ENCODE measurements at places on chromosomes 3 and 15.

GRCh38 chr3:190097617-190098016 is 23.1 kb downstream of the P3H2 start:
- DNase-seq, result no peak

GRCh38 chr3:184491011-184491576 is 70.5 kb upstream of the EPHB3 start:
- no peak for DNase-seq

GRCh38 chr3:44926172-44926571 is 49.8 kb downstream of the ZDHHC3 start:
- DNase-seq, result no peak

DNA sequence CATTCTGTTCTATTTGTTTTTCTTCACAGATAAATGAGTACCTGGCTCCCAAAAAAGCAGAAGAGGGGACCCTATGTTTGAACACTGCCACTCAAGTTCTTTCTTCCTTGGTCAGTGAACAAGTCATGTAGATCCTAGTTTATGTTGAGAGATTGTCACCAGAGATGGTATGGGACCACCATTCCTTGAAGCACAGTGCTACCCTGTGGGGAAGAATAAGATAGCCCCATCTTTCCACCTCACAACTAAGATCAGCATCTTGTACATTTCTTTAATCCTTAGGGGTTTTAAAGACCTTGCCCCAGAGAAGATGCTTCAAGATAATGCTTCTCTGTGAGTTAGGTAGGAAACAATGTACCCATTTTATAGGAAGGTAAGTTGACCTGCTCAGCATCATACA is 233.5 kb upstream of the WNT5A start:
- peak; percentile 8 for DNase-seq

DNA sequence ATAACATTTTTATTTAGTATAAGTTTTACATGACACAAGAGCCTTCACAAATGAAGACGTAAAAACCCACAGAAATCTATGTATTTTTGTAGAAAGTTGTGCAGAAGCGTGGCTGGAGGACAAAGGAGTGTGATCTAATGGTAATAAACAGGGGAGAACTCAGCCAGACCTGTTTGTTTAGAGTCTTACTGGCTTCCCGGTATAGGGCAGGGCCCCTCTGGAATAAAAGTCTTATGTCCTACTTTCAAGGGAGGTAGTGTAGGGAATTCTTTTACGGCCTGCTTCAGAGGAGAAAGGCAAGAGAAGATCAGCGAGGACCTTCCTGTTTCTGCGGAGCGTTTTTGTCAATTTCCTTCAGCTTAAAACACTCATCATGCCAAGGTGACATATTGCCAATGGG is 103.6 kb downstream of the TGFBR2 start:
- DNase-seq, result no peak

- no peak for DNase-seq
Measured at GRCh38 chr15:92163641-92164040, 230.0 kb upstream of the ST8SIA2 start.

- peak; percentile 29 for DNase-seq
Measured at GRCh38 chr3:40337136-40338108, 27.9 kb downstream of the EIF1B start.

DNA sequence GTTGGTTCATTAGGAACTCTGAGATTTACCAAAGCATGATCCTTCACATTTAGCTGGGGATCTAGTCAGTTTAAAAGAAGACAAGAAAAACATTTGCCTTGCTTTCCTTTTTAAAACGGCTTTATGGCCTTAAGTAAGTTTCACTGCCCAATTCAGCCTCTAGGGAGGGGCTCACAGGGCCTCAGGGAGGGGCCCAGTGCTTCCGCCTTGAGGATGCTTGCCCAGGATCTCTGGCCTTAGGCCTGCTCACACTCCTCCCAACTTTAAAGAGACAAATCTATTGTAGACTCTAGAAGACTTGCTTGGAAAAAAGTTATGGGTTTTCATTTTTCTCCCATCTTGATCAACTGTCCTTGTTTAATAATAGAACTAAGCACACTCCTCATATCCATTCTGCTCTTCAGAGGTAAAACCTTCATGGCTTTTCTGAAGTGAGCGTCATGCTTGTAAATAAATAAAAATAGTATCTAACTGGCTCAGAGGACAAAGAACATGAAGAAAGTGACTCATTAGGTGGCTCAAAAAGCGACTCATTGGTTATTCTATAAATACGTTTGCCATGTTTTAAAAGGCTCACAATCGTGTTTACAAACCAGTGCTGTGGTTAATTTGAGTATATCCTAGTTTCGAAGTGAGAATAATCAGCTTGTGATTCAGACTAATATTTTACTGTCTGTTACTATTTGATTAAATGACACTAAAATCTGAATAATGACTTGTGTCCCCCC is 13.7 kb downstream of the PDHB start:
- DNase-seq, result no peak

- DNase-seq, result peak; percentile 38
Measured at GRCh38 chr3:119084371-119085069, 49.9 kb upstream of the IGSF11 start.

DNA sequence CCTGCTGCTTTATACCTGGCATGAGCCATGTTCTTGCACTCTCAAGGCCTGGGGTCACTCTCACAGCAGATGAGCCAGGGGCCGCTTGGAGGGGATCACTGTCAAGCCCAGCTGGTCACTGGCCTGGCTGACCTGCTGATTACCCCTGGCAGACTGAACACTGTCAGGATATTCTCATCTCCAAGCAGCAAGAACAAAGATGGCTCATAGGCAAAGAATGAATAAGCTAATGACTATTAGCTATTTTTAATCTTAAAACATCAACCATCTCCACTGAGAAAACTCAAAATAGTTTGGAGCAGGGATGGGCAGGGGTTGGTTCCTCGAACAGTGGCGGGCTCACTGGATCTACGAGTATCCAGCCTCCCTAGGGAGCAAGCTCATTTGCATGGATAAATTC is 64.4 kb upstream of the ACAN start:
- DNase-seq, result no peak

- no peak for DNase-seq
Measured at GRCh38 chr3:96213393-96213792, 601.0 kb upstream of the EPHA6 start.

- DNase-seq, result no peak
Measured at GRCh38 chr3:76267851-76268380, 482.6 kb upstream of the ZNF717 start.

- DNase-seq, result no peak
Measured at GRCh38 chr3:69579306-69580041, 159.8 kb upstream of the MITF start.

GRCh38 chr3:183968666-183969245 is 48.9 kb downstream of the ABCC5 start:
- DNase-seq, result no peak

- no peak for DNase-seq
Measured at GRCh38 chr15:55247311-55247710, 42.3 kb downstream of the RAB27A start.

GRCh38 chr3:82194870-82195269 is 433.4 kb upstream of the GBE1 start:
- DNase-seq, result no peak

DNA sequence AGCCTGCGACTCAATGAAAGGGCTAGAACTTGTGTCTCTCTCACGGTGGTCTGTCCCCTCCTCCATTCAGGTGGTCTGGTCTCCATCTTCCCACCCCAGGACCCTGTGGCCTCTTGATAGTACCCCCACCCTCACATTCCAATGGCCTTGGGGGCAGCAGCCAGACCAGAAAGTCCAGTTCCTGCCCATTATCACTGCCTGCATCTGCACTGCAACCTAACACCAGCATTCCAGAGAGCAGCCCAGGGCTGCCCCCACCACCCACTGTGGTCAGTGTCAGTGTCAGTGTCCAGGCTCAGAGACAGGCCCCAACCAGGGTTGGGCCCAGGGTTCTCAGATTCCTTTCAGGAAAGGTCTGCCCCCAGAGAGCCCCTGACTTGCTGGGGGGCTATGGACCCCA is 12.6 kb downstream of the IGDCC3 start:
- no peak for DNase-seq

- no peak for DNase-seq
Measured at GRCh38 chr3:106386050-106386449, 517.2 kb upstream of the CBLB start.

- DNase-seq, result no peak
Measured at GRCh38 chr3:182697345-182697919, 95.9 kb upstream of the ATP11B start.

DNA sequence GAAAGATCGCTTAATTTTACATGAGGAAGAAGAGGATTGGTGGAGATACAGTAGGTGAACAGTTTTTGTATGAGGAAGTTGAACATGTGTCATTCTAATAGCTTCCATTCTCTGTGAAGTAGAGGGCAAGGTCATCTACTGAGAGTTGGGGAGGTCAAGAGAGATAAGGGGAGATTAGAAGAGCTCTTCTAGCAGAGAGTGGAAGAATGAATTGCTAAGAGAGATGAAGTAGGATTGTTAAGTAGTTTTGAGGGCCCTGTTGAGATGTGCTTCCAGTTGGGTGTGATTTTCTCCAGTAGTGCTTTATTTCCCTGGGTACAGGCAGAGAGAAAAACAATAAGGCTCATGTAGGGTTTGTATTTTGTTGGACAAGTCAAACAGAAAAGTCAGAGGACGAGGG is 5.2 kb downstream of the OPA1 start:
- DNase-seq, result no peak

DNA sequence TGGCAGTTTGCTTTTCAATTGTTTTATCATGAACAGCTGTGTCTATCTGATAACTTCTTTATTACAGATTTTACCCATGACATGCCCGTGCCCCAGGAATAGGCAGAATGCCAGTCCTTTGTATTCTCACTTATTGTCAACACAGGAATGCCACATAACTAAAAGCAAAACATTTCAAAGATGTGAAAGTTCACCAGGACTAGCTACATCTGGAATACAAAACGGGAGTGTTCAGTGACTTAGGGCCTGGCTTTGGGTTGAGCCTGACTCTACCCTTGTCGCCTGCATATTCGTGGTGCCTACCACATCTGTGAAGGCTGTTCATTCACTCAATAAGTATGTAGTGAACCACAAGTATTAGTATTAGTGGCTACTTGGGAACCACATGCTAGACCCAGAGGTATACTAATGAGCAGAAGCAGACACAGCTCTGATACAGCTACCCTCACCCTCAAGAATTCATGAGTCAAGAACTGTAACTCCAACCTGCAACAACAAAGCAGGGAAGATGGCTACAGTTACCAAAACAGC is 2.9 kb downstream of the TNFSF10 start:
- DNase-seq, result no peak

DNA sequence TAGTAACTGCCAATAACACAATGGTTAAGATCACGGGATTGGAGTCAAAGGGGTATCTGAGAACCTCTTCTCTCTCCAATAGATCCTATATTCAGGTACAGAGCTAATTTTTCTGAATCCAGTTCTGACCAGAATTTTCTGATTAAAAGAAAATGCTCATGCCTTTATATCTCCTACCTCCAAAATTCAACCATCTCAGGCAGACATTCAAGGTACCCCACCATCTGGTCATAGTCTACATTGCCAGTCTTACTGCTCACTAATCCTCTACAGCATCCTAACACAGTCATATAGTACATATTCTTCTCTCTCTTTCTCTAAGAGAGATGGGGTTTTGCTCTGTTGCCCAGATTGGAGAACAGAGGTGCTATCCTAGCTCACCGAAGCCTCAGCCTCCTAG is 59.1 kb downstream of the LSAMP start:
- no peak for DNase-seq

DNA sequence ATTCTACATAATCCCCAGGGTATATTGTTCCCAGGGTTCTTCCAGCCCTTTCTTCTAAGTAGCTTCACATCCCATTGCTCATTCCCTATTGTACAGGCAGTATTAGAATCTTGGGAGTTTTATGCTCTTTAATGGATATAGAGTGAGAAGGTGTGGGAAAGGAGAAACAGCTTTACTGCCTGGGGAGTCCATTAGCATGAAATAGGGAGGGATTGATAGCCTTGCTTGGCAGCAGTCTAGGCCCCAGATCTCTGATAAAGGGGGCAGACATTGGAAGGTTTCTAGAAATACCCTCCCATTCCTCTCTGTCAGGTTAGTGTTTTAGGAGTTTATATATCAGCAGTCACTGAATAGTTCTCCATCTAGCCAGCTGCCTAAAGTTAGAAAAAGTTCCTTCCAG is 334.3 kb downstream of the UNC13C start:
- DNase-seq, result no peak

DNA sequence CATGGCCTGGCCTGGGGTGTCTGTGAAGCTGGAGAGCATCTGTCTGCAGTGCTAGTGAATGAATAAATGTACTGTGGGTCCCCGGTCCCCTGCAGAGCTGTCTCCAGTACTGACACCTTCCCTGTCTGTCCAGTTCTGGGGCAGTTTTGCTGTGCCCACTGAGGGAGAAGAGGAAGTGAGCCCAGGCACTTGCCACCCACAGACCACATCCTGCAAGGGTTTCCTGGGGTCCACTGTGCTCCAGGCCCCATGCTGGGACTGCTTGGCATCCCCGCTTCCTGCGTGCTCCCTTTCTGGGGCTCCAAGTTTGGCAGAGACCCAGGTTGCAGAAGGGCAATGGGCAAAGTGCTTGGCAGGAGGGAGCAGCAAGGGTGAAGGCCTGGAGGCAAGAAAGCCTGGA is 4.9 kb upstream of the SLC6A6 start:
- no peak for DNase-seq

DNA sequence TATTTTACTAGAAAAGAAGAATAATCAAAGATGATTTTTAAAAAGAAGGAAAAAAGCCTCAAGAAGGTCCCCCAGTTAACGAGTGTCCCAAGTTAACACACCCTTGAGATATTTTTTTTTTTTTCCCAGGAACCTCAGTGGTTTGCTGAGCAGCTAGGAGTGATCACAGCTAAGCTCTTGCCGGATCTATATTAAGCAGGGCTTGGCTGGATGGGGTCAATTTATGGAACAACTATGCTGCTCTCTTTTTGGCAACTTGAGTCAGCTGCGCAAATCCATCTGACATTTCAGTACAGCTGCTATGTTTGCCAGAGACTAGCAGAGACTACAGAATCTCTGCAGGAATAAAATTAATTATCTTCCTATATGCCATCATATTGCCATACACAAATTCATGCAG is at the start of gene LMOD3:
LMOD3 (minus strand) TSS at position 193 of the 400 bp plus-strand sequence. CDS start 209 bp downstream, outside the sequence.
- DNase-seq, result no peak

GRCh38 chr3:120177151-120177550 is 82.9 kb upstream of the GSK3B start:
- DNase-seq, result peak; percentile 93

GRCh38 chr15:45338417-45338816 is 39.9 kb downstream of the GATM start:
- DNase-seq, result no peak

DNA sequence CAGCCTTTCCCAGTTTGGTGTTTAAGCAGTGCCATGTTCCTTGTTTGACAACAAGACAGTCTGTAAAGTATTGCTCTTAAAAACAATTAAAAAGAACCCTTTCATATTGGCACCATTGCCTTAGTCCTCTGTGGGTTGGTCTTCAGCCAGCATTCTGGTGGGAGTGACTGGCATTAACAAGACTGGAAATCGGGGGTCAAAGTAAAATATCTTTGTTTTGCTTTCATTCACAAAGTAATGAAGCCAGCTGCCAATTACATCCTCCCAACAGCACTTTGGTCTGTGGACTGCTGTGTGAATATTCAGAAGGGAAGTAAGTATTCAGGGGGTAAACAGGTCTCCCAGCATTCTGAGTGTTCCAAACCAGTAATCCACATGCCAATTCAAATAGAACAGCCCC is 8.3 kb upstream of the VILL start:
- no peak for DNase-seq

All from MCF 10A (cell line).